HTR-8/SVneo (cell line): ENCODE measurements at places on chromosomes 6 and 20.

- no peak for DNase-seq
Observed at GRCh38 chr6:155253337-155253736, 10.5 kb upstream of the CLDN20 start.

GRCh38 chr6:95629551-95629950, 52.2 kb downstream of the MANEA start:
- DNase-seq, result no peak

- peak; percentile 47 for DNase-seq
Observed at GRCh38 chr20:17854307-17854903, 114.2 kb downstream of the SNX5 start.

DNA sequence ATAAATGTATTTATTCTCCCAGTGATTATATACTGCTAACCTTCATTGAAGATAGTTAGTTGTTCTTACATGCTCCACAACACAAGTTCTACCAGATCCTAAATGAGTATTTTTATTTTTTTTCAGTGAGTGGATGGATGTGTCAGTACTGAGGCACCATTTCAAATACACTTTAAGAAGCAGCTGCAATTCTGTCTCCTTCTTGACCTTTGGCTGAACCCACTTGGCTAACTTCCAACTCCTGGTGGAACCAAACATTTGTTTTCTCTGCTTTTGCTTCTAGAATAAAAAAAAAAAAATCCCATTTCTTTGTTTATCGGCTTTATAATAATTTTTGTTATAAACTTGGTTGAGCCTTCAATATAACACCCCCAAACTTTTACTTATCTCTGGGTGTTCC, 458.3 kb upstream of the MAP3K7 start:
- DNase-seq, result no peak
